Foreskin keratinocyte (primary cell): ENCODE measurements at places on chromosomes 1 and 21.

DNA sequence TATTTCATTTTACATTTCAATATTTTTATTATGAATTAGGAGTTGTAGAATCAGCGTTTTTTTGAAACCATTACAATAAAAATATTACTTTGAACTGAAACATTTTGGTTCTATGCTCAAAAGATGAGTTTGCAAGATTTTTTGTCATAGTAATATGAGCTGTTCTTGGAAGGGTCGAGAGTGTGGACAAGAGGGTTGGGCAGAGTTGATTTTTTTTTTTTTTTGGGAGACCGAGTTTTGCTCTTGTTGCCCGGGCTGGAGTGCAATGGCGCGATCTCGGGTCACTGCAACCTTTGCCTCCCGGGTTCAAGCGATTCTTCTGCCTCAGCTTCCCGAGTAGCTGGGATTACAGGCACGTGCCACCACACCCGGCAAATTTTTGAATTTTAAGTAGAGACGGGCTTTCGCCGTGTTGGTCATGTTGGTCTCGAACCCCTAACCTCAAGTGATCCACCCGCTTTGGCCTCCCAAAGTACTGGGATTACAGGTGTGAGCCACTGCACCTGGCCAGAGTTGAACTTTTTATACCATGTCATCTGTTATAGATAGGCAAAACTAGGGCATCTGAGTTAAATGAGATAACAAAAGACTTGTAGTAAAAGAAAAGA lies 3.3 kb downstream of the CACYBP start:
- DNase-seq: no peak

- DNase-seq: no peak
Observed at GRCh38 chr21:21051109-21052055, 53.2 kb downstream of the NCAM2 start.

GRCh38 chr1:50329332-50329932 lies 93.8 kb downstream of the DMRTA2 start:
- DNase-seq: no peak

- no peak for DNase-seq
Observed at GRCh38 chr1:76481672-76482071, 385.6 kb upstream of the ST6GALNAC5 start.

DNA sequence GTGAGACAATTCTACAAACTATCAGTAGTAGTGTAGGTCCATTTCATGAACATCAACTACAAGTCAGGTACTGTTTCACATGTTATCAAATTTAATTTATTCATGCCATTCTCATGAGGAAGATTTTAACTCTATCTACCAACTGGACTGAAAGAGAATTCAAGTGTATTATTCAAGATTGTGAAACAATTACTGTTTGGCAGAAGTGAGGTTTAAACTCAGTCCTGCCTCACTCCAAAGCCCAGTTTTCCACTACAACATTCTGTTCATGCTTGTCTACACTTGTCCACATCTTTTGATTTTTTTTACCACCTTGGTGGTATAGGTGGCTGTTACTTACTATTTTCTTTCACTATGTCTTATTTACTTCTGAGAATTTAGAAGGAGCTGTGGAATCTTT lies 272.9 kb downstream of the TGFB2 start:
- peak; percentile 70 for DNase-seq

- peak; percentile 83 for DNase-seq
Observed at GRCh38 chr1:218397752-218398339, 52.7 kb downstream of the TGFB2 start.

- no peak for DNase-seq
Observed at GRCh38 chr21:17585875-17586450, 26.7 kb downstream of the BTG3 start.

GRCh38 chr1:93773049-93773838 lies 91.6 kb upstream of the BCAR3 start:
- no peak for DNase-seq

DNA sequence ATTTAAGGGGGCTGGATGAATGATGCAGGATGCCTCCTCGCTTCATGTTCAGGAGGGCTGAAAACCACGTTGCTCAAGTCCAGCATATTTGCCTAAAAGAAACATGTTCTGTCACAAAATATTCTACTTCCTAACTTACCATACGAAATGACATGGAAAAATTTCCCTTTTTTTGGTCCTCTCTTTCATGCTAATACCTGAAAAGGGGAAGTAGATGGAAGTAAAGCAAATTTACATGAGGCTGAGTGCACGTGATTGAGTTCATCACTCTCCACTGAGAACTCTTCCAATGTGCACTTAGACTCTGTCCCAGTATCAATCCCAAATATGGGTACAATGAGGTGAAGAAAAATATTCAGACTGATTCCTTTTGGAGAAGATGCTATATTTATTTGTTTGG lies 23.0 kb downstream of the XCL2 start:
- no peak for DNase-seq

DNA sequence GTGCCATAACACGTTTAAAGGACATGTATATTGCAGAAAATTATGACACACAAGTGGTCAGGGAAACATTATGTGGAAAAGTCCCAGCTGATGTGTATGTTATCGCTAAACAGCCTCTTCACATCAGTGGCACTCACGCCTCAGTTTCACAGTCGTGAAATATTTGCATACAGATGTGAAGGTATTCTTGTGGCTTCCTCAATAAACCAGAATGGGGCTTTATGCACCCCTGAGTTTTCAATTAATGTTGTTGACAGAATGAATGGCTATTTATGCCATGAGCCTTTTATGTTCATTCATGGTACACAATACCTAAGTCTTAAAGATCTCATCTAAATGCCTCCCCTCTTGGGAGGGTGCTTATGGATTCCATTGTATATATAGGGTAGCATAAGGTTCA lies 202.1 kb upstream of the ADGRL2 start:
- no peak for DNase-seq

- DNase-seq: no peak
Observed at GRCh38 chr21:34369741-34370140, 5.6 kb upstream of the SMIM11 start.

DNA sequence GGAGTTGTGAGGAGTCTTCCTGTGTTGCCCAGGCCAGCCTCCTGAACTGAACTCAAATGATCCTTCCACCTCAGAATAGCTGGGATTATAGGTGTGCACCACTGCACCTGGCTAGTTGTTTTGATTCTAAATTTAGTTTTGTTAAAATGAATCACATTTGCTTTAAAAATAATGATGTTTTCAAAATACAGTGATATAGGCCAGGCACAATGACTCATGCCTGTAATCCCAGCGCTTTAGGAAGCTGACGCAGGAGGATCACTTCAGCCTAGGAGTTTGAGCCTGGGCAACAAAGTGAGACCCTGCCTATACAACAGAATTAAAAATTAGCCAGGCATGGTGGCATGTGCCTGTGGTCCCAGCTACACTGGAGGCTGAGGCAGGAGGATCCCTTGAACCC lies 24.3 kb downstream of the RTCA start:
- DNase-seq: no peak

GRCh38 chr1:159185121-159185520 lies 13.7 kb downstream of the CADM3 start:
- no peak for DNase-seq

DNA sequence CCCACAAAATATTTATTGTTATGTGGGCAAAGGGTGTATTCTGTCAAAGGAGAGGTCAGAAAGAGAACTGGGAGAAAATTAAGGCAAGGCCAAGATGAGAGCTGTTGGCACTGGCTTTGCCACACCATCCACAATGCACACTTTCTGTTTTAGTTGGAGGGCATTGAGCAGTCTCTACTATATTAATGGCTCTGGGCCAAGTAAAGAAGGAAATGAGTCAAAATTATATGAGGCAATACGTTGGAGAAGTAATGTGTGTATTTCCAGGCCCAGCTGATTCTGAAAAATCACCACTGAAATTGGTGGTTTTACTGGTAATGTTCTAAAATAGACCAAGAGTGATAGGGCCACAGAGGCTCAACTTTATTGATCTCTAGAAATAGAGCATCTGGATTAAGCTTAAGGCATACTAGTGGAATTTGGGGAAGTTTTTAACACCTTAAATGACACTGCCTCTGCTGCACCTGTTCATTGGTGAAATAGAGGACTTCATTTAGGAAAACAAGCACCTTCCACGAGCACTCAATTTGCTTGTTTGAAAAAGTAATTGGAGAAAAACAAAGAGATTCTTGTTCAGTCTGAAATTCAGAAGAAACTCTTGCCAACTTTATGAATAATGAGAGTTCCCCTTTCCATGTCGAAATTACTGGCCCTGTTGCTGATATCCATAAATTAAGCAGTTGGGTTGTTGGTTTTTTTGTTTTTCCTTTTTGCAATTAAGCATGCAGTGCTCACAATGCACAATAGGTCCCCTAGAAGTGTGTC lies 424.9 kb downstream of the ADGRL2 start:
- peak; percentile 73 for DNase-seq

GRCh38 chr21:27418346-27418745 lies 451.5 kb upstream of the ADAMTS5 start:
- no peak for DNase-seq

- no peak for DNase-seq
Observed at GRCh38 chr1:173530795-173531693, 53.9 kb downstream of the PRDX6 start.

GRCh38 chr1:153616144-153616916 lies at the start of gene S100A14:
S100A14 (minus strand) TSS chr1:153616325; CDS start chr1:153615858, 467 bp downstream.
- peak; percentile 87 for DNase-seq

DNA sequence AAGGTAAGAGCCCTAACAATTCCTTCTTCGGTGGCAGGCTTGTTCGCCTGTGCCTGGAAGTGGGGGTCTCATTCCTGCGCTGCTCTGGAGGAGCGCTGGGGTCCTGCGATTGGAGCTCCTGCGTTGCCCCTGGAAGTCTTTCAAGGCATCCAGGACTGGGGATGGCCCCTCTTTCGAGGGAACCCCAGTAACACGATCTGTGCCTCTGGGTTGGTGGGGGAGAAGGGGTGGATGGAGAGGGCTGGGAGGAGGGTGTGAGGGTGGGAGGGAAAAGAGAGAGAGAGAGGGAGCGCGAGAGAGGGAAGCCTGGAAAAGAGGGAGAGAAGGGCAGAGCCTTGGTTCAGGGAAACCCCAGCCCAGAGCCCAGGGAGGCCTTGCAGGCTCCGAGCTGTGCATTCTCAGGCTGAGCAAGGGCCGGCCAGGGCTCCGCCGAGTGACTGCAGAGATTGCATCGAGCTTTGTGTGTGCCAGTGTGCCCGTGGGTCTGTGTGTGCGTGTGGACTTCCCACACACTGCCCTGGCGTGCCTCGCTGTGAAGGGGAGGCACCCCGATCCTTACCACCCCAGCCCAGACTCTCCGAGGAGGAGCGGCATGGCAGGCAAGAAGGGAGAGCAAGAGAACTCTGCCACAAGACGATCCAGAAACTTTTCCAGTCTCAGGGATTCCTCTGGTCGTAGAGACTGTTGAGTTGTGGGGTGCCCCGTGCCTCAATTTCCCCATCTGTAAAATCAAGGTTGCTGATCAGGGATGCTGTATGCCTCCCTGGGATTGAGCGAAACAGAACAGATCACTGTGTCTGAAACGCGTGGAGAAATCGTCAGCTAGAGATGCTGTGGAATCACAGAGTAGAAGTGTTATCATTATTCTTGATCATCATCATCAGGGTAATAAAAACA lies 619 bp downstream of the BCL9 start:
- peak; percentile 11 for DNase-seq

DNA sequence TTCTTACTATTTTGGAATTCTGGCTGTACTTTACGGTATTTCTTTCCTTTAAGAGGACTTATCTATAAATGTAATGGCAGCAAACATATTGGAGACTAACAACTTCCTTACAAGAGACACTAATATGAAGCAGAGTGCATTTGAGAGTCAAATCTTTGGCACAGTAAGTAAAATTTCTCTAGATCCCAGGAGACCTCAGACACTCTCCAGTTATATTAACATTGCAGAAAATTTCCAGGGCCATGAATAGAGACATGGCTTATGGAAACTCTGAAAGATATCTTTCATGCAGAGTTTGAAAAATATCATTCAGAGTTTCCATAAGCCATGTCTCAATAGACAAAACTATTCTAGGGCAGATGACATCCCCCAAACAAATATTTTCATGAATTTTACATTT lies 51.2 kb downstream of the IL23R start:
- DNase-seq: no peak

DNA sequence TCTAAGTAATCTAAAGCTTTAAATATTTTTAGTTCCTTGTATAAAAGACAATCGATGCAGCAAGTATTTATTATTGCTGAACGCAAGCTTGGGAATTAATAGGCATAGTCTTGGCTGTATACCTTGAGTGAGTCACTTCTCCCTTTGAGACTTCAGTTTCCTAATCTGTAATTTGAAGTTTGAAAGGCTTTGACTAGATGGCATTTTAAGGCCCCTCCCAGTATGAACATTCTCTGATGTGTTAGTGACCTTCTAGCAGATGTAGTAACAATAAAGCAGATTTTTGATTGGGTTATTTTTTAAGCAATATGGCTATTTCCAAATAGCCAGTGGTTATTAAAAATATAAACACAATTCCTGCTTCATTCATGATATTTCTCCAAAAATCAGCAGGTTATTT lies 58.2 kb downstream of the DUSP10 start:
- no peak for DNase-seq

DNA sequence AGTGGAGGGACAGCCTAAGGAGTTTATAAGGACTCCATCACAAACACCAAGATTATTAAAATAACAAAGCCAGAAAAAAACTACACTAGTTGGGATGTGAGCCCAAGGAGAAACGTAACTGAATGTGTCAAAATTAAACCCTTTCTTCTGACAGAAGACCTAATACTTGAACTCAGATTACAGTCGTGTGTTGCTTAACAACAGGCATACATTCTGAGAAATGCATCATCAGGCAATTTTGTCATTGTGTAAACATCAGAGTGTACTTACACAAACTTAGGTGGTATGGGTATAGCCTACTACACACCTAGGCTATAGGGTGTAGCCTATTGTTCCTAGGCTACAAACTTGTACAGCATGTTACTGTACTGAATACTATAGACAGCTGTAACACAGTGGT lies 23.4 kb downstream of the DSTYK start:
- DNase-seq: no peak

GRCh38 chr1:160284220-160284781 lies 632 bp downstream of the PEX19 start:
- DNase-seq: peak; percentile 16

DNA sequence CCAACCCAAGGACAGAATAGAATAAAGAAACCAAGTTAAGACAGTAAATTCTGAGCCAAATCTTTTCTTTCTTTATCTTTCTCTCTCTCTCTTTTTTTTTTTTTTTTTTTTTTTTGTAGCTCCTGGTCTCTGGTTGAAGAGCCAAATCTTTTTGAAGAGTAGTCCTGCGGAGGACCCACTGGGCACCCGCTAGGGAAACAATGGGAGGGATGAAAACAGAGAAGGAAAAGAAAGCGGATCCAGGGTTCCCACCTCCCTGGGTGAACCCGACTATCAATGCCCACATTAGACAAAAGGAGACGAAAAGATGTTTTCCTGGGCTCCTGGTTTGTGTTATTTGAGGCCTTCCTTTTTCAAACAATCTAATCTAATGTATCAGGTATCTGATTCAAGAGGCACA lies 49.8 kb upstream of the FBXO28 start:
- no peak for DNase-seq
